Activated T-helper 1 cell treated with anti-CD3 and anti-CD28 coated beads, Interleukin-12 subunit alpha, Interleukin-12 subunit beta, Interleukin-2, Interleukin-4 antibody, amounts not matched to agents 30 ng/mL and 10 ng/mL and 1 ng/mL, durations not matched to agents 14 hours and 24 hours and 36 hours (primary cell): ENCODE measurements at places on chromosomes 12 and 14. TPM values are rescaled to one million over a fixed set of nuclear protein-coding genes. Genes with fewer than 3 reads are reported as not detected.

Gene BHLHE41
- not detected in 2 replicates for total RNA-seq

Gene TAC3
- total RNA-seq: 0.34 TPM in 1 of 2 replicates, not detected in the other

Gene COPS7A
- 34.6 and 36.2 TPM in 2 replicates for total RNA-seq

Gene FOXG1
- total RNA-seq: not detected in 2 replicates

Gene GLRX5
- total RNA-seq: 46.7 and 48.9 TPM in 2 replicates

Gene CBLN3
- total RNA-seq: 5.2 and 5.5 TPM in 2 replicates

Gene FSCB
- not detected in 2 replicates for total RNA-seq

Gene CNTN1
- not detected in 2 replicates for total RNA-seq

Gene DTX1
- 0.29 TPM in 2 replicates for total RNA-seq

Gene LRRC10
- not detected in 2 replicates for total RNA-seq

Gene MGST1
- total RNA-seq: 0.73 and 1.0 TPM in 2 replicates

DNA sequence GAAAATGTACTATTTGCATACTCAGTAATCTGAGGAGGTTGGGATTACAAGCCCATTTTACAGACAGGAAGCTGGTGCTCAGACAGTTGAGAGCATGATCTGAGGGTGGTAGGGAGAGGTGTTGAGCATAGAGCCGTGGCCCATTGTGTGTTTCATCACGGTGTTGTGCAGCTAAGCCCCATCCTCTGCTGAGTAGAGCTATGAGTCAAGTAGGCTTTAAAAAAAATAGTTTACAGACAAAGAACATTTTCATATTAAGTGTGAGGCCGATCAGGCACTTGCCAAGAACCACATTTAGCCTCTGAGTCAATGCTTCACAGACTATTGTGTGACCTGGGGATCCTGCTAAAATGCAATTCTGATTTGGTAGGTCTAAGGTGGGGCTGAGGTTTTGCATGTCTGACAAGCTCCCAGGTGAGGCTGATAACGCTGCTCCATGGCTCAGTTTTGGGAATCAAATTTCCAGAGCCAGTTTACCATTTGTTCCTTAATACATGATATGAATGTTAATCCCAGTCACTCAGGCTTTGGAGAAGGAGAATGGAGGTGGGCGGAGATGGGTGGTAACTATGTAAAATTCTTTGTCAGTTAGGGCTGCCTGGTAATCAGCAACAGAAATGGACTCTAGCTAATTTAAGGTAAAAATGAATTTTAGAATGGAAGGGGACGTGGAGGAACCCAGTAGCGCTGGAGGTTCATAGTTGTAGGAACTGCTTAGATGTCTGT is 22.2 kb downstream of the ZNF664 start:
- no peak overlapping the region for H3K27ac ChIP-seq
- H3K27me3 ChIP-seq: no peaks in the 10 kb centered on the region
- no peak for DNase-seq
- H3K4me3 ChIP-seq: no peak overlapping the region
- peaks cover 17% of the 10 kb centered on the region for H3K36me3 ChIP-seq

DNA sequence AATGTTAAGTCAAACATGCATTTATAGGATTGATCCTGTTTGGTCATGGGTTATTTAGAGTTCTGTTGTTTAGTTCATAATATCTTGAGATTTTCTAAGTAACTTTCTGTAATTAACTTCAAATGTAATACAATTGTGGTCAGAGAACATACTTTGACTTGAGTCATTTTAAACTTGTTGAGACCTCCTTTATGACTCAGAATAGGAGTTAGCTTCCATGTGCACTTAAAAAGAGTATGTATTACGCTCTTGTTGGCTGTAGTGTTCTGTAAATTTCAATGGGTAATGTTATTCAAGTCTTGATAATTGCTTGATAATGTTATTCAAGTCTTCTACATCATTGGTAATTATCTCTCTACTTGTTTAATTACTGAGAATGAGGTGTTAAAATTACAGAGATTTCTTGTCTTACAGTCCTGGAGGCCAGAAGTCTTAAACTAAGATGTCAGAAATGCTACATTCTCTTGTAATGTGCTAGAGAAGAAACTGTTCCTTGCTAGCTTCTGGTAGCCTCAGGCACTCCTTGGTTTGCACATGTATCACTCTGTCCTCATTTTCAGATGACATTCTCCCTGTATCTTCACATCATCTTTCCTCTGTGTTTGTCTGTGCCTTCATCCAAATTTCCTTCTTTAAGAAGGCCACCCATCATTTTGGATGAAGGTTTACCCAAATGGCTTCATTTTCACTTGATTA is 197.3 kb downstream of the TMTC3 start:
- no peak overlapping the region for H3K4me3 ChIP-seq
- no peak overlapping the region for H3K27ac ChIP-seq
- no peak for DNase-seq
- no peaks in the 10 kb centered on the region for H3K36me3 ChIP-seq

GRCh38 chr14:104789752-104790743 is 5.5 kb downstream of the AKT1 start:
- DNase-seq: no peak
- H3K27ac ChIP-seq: no peak overlapping the region
- H3K27me3 ChIP-seq: no peaks in the 10 kb centered on the region

- H3K27ac ChIP-seq: peak overlapping the region; percentile 94
- DNase-seq: peak; percentile 46
- H3K4me1 ChIP-seq: peaks cover 27% of the 10 kb centered on the region
Measured at GRCh38 chr14:50363714-50364111, 33.0 kb downstream of the CDKL1 start.

- no peak overlapping the region for H3K27ac ChIP-seq
- no peaks in the 10 kb centered on the region for H3K36me3 ChIP-seq
- no peak overlapping the region for H3K4me3 ChIP-seq
- DNase-seq: peak; percentile 55
- H3K27me3 ChIP-seq: no peaks in the 10 kb centered on the region
Measured at GRCh38 chr14:105203057-105203531, 22.0 kb upstream of the NUDT14 start.

- H3K27me3 ChIP-seq: no peaks in the 10 kb centered on the region
- H3K27ac ChIP-seq: no peak overlapping the region
- DNase-seq: no peak
- no peaks in the 10 kb centered on the region for H3K4me1 ChIP-seq
Measured at GRCh38 chr14:99427632-99428300, 52.9 kb downstream of the SETD3 start.

- peaks cover 8% of the 10 kb centered on the region for H3K4me1 ChIP-seq
- H3K27me3 ChIP-seq: peaks cover 9% of the 10 kb centered on the region
- no peak overlapping the region for H3K27ac ChIP-seq
- DNase-seq: peak; percentile 68
- H3K36me3 ChIP-seq: no peaks in the 10 kb centered on the region
Measured at GRCh38 chr14:105944632-105945610, 418.5 kb downstream of the TMEM121 start.

DNA sequence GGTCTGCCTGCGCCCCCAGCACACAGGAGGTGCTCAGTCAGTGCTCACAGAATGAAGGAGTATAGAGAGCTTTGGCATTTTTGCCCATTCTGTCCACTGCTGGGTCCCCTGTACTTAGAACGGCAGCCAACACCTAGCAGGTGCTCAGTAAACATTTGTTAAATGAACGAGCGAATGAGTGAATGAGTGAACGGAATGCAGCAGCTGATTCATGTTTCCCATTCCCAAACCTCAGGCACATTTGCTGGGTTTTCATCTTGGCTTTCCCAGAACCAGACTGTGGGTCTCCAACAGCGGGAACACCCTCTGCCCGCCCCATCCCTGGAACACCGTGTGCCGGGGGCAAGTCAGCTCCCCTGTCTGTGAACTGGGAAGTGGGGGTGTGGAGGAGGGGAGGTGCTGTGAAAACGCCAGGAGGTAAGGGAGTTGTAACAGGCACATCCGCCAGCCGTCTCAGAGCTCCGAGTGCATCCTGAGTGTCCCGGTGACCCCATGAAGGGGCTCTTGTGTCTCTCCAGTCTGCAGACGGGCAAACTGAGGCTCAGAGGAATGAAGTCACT is 47.3 kb downstream of the SCARB1 start:
- no peaks in the 10 kb centered on the region for H3K4me1 ChIP-seq
- H3K4me3 ChIP-seq: no peak overlapping the region
- no peaks in the 10 kb centered on the region for H3K36me3 ChIP-seq
- H3K27ac ChIP-seq: no peak overlapping the region
- no peaks in the 10 kb centered on the region for H3K27me3 ChIP-seq

- no peaks in the 10 kb centered on the region for H3K36me3 ChIP-seq
- no peaks in the 10 kb centered on the region for H3K4me1 ChIP-seq
- no peak overlapping the region for H3K4me3 ChIP-seq
- H3K27me3 ChIP-seq: peaks cover 35% of the 10 kb centered on the region
Measured at GRCh38 chr14:55881577-55882241, 236.5 kb upstream of the PELI2 start.

GRCh38 chr14:104425763-104426646 is 153.6 kb upstream of the C14orf180 start:
- no peak for DNase-seq
- no peaks in the 10 kb centered on the region for H3K27me3 ChIP-seq
- H3K36me3 ChIP-seq: no peaks in the 10 kb centered on the region
- H3K4me1 ChIP-seq: no peaks in the 10 kb centered on the region
- no peak overlapping the region for H3K4me3 ChIP-seq

- peaks cover 4% of the 10 kb centered on the region for H3K36me3 ChIP-seq
- DNase-seq: no peak
Measured at GRCh38 chr14:98974113-98974512, 297.9 kb downstream of the BCL11B start.

GRCh38 chr14:37343307-37344094 is 145.8 kb downstream of the MIPOL1 start:
- H3K36me3 ChIP-seq: no peaks in the 10 kb centered on the region
- DNase-seq: no peak
- no peaks in the 10 kb centered on the region for H3K27me3 ChIP-seq
- no peak overlapping the region for H3K4me3 ChIP-seq

- H3K4me3 ChIP-seq: no peak overlapping the region
- no peak overlapping the region for H3K27ac ChIP-seq
- peaks cover 8% of the 10 kb centered on the region for H3K27me3 ChIP-seq
- H3K4me1 ChIP-seq: peaks cover 16% of the 10 kb centered on the region
- no peak for DNase-seq
Measured at GRCh38 chr12:66109056-66109455, 21.5 kb downstream of the LLPH start.

DNA sequence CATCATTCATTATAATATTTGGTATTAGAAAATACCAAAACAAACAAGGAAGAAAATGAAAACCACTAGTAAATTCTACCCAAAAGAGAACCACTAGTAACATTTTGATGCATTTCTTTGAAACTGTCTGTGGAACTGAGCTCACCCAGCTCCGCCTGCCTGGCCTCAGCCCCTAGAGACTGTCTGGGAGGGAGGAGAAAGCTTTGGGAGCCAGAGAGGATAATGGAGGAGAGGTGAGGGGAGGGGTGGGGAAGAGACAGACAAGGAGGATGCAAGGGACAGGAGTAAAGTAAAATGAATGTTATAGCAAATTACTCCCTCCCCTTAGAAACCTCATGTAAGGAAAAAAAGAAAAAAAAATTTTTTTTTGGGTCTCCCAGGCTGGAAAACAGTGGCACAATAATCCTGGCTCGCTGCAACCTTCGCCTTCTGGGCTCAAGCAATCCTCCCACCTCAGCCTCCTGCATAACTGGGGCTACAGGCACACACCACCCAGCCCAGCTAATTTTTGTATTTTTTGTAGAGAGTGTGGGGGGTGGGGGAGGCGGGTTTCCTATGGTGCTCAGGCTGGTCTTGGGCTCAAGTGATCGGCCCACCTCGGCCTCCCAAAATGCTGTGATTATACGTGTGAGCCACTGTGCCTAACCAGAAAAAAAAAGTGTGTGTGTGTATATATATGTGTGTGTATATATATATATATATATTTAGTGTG is 3.2 kb upstream of the MMP19 start:
- no peak for DNase-seq
- H3K36me3 ChIP-seq: no peaks in the 10 kb centered on the region
- no peak overlapping the region for H3K4me3 ChIP-seq
- H3K4me1 ChIP-seq: peaks cover 7% of the 10 kb centered on the region
- peaks cover 11% of the 10 kb centered on the region for H3K27me3 ChIP-seq

- peaks cover 24% of the 10 kb centered on the region for H3K36me3 ChIP-seq
- peak overlapping the region; percentile 91 for H3K27ac ChIP-seq
- peaks cover 42% of the 10 kb centered on the region for H3K4me1 ChIP-seq
- DNase-seq: no peak
Measured at GRCh38 chr12:112107306-112108201, 1.0 kb downstream of the NAA25 start.

DNA sequence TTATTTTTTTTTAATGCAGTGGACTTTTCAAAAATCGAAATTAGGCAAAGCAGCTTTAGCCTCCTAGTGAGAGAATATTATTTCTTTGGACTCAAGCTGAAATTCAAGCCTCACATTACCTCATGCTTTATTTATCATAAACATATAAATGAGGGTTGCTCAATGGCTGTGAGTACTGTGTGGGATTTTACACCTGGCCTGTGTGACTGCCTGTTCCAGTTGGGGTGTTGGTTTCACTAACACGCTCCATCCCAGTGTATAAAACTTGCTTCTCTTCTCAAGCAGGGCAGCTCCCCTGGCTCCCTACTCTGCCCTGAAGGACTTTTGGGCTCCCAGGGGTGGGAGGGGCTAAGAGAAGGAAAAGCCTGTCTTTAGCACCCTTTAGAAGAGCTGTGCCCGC is 15.0 kb downstream of the ANKLE2 start:
- H3K36me3 ChIP-seq: peaks cover 64% of the 10 kb centered on the region
- no peak overlapping the region for H3K4me3 ChIP-seq
- H3K27ac ChIP-seq: no peak overlapping the region
- no peak for DNase-seq
- no peaks in the 10 kb centered on the region for H3K27me3 ChIP-seq

DNA sequence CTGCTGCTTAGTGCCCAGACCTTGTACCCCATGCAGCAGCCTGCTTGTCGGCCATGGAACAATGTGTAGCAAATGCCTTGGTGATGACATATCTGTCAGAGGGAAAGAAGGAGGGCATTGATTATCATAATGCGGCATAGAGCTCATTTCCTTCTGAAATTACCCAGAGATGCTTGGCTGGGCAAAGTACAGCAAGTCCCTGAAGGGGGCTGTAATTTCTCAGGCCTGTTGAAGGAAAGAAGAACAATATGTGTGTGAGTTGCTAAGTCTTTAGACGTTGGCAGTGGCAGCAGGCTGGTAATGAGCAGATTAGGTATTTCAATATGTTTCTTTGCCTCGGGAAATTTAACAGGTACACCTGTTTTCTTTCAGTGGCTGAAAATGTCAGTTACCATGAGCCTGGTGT is 128.6 kb downstream of the CRADD start:
- no peaks in the 10 kb centered on the region for H3K36me3 ChIP-seq
- no peak for DNase-seq
- H3K4me1 ChIP-seq: peaks cover 24% of the 10 kb centered on the region
- peaks cover 3% of the 10 kb centered on the region for H3K27me3 ChIP-seq

DNA sequence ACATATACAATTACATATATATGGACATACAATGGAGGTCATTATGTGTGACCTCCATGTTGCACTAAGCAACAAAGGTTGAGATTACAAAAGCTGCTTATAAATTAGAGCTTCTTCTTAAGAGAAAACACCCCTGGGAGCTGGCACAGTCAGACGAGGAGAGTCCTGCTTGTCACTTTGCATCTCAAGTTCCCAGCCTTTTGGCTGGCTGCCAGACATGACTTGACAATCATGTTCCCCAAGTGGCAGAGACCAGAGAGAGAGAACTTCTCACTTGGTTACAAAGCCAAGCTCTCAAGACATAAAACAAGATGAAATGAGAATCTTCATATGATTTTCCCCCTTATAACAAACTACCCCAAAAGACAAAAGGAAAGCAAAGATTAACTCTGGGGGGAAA is 8.5 kb upstream of the SYNJ2BP start:
- H3K27me3 ChIP-seq: peaks cover 6% of the 10 kb centered on the region
- no peaks in the 10 kb centered on the region for H3K36me3 ChIP-seq
- H3K4me3 ChIP-seq: no peak overlapping the region
- no peak overlapping the region for H3K27ac ChIP-seq
- H3K4me1 ChIP-seq: no peaks in the 10 kb centered on the region

- no peaks in the 10 kb centered on the region for H3K36me3 ChIP-seq
- no peak overlapping the region for H3K4me3 ChIP-seq
- no peaks in the 10 kb centered on the region for H3K4me1 ChIP-seq
- H3K27ac ChIP-seq: no peak overlapping the region
- no peak for DNase-seq
Measured at GRCh38 chr12:84161296-84161695, 751.3 kb downstream of the SLC6A15 start.
